ENCODE measurements at places on chromosomes 13 and 19.

DNA sequence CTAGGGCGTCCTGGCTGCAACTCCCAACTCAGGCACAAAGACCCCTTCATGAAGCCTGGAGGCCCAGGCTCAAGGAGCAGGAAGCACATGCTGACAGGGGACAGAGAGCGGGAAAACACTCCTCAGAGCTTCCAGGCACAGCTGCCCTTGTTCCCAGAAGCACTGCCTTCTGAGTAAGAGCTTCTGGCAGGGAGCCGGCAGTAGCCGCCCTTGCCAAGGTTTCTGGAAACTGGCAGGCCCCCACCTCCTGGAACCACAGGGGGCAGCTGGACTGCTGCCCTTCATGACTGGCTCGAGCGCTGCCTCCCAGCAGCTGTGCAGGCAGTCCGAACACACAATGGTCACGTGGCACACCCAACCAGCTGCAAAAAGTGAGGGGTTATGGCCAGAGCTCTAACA is 33.6 kb upstream of the EPHX3 start:
- no peak overlapping the region for H3K27ac ChIP-seq
- DNase-seq = no peak
- no peak overlapping the region for H3K4me3 ChIP-seq
- H3K27me3 ChIP-seq = no peaks in the 10 kb centered on the region

GRCh38 chr19:13475044-13475443 is 31.2 kb downstream of the CACNA1A start:
- H3K4me1 ChIP-seq = no peaks in the 10 kb centered on the region
- H3K36me3 ChIP-seq = no peaks in the 10 kb centered on the region
- no peaks in the 10 kb centered on the region for H3K27me3 ChIP-seq

DNA sequence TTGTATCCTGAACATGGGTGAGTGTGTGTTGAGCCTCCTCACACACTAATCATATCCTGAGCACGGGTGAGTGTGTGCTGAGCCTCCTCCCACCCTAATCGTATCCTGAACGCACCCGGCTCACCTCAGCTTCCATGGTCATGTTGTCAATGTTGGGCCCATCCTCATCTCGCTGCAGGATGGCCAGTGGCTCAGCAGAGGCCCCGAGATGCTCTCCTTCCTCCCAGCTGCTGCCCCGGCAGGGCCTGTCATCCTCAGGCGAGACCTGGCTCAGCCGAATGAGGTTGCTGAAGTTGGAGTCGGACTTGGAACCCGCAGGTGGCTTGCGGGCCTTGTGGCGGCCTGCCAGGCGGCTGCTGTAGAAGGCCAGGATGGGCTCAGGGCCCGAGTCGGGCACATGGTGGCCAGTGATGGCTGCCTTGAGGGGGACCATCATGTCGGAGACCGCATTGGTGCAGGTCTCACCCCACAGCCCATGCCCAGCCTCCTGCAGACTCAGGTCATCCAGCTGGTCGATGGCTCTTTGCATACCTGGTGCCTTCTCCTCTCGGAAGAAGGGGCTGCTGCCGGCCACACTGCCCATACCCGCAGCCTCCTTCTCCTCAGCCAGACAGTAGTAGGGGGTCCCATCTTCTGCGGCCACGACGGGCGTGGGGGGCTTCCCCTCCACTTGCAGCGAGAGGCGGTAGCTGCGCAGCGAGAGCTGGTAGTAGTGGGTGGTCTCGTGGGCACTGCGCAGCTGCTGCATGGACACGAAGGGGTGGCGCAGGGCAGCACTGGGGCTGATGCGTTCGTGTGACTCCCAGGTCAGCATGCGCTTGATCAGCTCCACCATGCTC is 9.6 kb downstream of the HIPK4 start:
- no peak overlapping the region for H3K4me3 ChIP-seq
- no peaks in the 10 kb centered on the region for H3K4me1 ChIP-seq
- no peaks in the 10 kb centered on the region for H3K27me3 ChIP-seq
- no peaks in the 10 kb centered on the region for H3K36me3 ChIP-seq

DNA sequence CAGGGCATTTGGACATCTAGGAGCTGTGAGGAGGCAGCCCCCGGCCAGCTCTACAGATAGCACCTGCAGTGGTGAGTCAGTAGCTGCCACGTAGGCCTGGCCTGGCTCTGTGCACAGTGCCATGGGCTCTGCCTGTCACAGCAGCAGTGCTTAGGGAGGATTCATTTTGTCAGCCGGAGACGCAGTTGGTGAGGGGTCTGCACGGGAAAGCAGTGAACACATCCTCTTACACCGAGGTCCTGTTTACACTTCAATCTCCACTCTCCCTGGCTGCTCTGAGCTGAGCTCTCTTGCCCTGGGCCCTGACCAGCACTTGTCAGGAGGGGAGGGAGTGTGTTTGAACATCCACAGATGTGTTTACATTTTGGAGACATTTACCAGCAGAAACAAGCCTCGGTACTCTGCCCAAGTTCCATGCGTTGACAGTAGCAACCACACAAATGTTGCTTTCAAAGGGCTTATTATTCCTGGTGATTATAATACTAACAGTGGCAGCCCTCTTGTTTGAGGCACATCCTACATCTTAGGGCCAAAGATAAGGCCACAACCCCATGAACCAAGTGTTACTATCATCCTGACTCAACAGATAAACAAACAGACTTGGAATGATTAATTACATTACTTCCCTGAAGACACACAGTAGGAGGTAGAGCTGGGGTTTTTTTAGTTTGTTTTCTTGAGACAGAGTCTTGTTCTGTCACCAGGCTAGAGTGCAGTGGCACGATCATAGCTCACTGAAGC is 148.9 kb downstream of the USP12 start:
- no peaks in the 10 kb centered on the region for H3K27me3 ChIP-seq
- no peak overlapping the region for H3K27ac ChIP-seq
- H3K36me3 ChIP-seq = no peaks in the 10 kb centered on the region
- H3K4me1 ChIP-seq = peaks cover 11% of the 10 kb centered on the region

DNA sequence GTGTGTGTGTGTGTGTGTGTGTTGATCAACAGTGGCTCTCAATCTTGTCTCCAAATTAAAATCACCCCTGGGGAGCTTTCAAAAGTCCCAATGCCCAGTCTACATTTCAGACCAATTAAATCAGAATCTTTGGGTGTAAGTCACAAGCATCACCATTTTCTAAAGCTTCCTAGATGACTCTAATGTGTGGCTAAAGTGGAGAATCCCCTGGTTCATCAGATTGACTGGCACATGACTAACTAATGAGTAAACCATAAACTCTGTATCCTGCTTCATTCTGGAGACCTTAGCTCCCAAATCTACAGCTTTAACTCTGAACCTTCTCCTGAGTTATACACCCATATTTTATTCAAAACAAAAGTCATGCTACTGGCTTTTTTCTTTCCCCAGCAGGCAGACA is 131.3 kb downstream of the SUCLA2 start:
- no peaks in the 10 kb centered on the region for H3K4me1 ChIP-seq
- no peak overlapping the region for H3K27ac ChIP-seq
- no peaks in the 10 kb centered on the region for H3K27me3 ChIP-seq
- no peak overlapping the region for H3K4me3 ChIP-seq
- DNase-seq = no peak

DNA sequence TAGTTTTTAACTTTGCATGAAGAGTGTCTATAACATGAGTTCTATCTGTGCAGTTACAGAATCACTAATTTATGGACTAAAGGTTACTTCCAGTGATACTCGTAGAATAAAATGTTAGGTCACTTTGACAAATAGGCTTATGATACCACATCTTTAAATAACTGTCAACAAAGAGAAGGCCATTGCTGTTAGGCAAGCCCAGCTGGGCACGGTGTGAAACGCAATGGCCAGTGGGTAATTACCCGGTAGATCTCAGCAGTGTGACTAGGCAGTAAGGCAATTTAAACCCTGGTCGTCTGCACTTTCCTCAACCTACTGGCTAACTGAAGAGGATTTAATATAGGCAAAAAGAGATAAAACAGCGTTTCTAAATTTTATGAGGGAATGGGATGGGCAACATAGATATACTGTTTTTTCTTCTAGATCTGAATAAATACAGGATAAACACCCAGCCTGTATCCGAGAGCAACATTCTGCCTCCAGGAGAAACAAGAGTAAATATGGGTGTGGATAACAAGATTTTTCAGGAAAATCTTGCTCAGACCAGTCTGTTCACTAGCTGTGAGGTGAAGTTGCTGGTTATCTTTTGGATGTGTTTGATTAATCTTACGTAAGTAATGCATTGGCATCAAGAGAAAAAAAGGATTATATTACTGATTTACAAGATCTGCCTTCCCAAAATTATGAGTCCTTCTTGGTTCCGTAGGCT is 631.3 kb downstream of the EFNB2 start:
- no peaks in the 10 kb centered on the region for H3K4me1 ChIP-seq
- H3K4me3 ChIP-seq = no peak overlapping the region
- DNase-seq = no peak
- no peaks in the 10 kb centered on the region for H3K27me3 ChIP-seq
- no peaks in the 10 kb centered on the region for H3K36me3 ChIP-seq
- H3K27ac ChIP-seq = no peak overlapping the region

DNA sequence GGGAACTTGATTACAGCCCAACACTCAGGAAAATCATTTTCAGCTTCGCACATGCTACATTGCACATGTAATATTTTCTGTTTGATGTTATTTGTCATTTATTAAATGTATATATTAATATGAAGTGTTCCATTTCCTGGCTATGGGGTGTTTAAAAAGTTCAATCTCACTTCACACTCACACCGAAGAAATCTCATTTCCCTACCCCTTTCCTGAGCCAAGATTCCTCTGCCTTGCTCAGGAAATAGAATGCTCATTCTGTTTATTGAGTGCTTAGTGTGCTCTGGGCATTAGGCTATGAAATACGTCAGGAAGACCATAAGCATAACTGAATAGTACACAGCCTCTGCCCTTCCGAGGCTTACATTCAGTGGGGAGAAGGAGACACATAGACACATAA is 331.9 kb upstream of the TSHZ3 start:
- H3K27ac ChIP-seq = no peak overlapping the region
- H3K27me3 ChIP-seq = no peaks in the 10 kb centered on the region
- H3K36me3 ChIP-seq = no peaks in the 10 kb centered on the region
- DNase-seq = no peak

All from GM23338 (cell line).